ENCODE measurements at places on chromosomes 1 and 21.

DNA sequence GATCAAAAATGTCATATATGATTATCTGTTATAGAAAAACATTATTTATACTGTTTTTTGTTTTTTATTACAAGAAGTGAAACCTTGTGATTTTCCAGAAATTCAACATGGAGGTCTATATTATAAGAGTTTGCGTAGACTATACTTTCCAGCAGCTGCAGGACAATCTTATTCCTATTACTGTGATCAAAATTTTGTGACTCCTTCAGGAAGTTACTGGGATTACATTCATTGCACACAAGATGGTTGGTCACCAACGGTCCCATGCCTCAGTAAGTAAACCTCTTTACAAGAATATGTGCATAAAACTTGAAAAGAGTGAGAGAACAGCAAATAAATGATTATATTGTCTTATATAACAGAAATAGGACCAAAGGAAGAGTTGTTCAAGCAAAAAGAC lies 14.5 kb downstream of the CFHR4 start:
- no peak for DNase-seq

GRCh38 chr1:240198376-240198775 lies 106.7 kb downstream of the FMN2 start:
- DNase-seq = no peak

DNA sequence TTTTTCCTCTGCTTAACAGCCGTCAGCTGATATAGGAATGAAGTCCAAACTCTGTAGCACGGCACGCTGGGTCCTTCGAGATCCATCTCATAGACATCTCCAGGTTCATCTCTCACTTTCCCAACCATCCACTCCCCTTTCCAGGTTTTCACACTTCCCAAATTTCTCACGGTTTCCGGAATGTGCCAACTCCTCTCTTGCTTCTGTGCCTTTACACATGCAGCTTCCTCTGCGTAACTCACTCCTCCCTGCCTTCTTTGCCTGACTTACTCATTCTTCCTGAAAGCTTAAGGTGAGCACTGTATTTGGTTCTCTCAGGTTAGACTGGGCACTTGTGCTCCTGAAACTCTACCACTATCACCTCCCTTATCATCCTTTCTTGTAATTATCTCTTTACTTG lies 168.4 kb downstream of the PCNX2 start:
- no peak for DNase-seq

DNA sequence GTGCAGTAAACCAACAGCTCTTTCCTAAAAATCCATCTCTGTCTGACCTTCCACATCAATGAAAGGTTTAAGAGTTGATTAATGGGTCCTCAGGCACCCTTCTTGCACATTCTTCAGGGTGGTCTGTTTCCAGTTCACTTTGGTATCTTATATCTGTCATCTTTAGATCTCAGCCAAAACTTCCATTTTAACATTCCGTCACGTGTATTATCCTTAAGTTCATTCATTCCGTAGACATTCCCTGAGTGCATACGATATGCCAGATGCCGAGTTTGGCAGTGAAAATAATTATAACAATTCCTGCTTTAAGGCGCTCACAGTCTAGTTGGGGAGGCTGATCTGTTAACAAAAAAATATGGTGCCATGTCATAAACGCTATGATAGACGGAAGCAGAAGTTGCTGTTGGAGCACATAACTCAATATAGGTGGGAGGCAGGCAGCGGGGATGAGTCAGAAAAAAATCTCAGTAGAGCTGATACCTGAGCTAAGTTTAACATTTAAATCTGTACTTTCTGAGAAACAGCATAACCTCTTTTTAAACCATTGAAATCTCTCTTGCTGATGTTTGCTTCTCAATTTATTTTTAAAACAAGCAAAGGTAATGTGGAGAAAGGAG lies 59.6 kb upstream of the HOOK1 start:
- DNase-seq = no peak

- DNase-seq = no peak
These were observed 2.8 kb upstream of the MYOM3 start for GRCh38 chr1:24114753-24115152.

DNA sequence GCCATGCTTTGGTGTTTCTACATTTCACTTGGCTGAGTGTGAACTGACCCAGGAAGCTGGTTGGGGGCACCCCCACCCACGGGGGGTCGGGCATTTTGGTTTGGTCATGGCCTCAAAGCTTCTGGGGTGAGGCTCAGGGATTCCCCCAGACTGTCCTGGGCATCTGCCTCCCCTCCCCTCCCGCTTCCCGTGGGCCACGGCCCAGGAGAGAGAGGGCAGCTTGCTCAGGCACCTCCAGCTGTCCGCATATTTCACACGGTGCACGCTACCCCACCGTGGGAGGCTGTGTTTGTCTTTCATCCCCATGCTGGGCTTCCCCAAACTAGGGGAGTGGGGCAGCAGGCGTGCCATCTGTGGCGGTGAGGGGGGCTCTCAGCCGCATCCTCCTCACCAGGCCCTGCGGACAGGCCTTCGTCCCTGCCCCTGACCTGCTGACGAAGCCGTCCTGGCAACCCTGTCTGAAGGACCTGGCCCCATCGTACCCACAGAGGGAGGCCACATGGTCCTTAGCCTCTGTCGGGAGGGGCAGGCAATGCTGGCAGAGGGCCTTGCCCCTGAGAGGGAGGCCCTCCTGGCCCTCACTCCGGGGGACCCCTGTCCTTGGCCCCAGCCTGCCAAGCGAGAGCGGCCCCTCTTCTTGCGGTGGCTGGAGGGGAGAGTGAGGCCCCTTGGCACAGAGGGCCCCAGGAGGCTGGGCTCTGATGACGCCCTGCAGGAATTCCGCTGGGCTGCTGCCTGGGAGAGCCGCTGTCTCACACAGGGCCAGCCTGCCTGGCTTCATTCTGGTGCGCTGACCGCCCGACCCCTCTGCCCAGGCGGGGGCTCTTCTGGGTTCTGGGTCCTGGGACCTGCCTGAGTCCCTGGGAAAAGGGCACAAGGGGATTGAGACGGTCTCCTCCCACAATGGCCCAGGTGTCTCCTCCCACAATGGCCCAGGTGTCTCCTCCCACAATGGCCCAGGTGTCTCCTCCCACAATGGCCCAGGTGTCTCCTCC lies 22.1 kb downstream of the TP73 start:
- no peak for DNase-seq

DNA sequence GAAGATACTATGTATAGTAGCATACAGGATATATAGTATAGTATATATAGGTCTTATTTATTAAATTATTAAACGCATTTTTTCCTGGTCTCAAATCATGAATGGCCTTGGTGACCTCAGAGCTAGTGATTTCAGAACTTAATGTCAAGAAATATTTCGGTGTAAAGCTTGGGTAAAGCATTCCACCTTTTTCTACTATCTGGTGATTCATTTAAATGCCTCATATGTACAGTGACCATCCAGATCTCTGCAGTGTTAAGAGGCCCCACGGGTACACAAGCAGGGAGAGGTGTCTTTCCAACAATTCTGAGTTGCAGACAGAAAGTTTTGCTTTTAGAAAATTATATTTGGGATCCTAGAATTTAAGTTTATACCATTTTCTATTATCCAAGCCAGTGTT lies 626.5 kb downstream of the PTPRC start:
- no peak for DNase-seq

- DNase-seq = peak; percentile 7
These were observed 27.7 kb downstream of the STYXL2 start for GRCh38 chr1:167121375-167122120.

- DNase-seq = no peak
These were observed 35.8 kb downstream of the SLC2A1 start for GRCh38 chr1:42922687-42923366.

DNA sequence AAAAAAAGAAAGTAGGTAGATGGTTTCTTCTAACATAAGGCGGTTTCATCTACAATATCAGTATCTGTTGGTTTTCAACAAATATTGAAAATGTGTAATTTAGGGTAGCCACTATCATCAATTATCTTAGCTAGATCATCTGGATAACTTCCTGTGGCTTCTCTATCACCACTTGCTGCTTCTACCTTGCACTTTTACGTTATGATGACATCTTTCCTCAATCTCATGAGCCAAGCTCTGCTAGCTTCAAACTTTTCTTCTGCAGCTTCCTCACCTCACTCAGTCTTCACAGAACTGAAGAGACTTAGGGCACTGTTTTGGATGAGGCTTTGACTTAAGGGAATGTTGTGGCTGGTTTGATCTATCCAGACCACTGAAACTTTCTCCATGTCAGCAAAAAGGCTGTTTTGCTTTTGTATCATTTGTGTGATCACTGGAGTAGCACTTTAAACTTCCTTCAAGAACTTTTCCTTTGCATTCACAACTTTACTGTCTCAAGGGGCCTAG lies 144.9 kb upstream of the HP1BP3 start:
- no peak for DNase-seq

- DNase-seq = peak; percentile 81
These were observed 160.0 kb downstream of the NEGR1 start for GRCh38 chr1:72122099-72122880.

DNA sequence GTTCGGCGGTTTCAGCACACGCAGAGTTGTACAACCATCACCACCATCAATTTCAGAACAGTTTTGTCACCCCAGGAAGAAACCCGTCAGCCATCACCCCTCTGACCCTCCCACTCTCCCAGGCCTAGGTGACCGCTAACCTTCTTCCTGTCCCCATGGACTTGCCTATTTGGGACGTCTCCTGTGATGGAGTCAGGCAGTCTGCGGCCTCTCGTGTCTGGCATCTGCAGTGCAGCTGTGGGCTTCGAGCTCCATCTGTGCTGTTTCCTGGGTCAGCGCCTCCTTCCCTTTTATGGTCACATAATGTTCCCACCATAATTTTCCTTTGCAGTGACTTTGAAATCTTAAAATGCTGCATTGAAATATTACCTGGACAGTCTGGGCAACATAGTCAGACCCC lies 24.4 kb downstream of the SLC45A1 start:
- DNase-seq = no peak

DNA sequence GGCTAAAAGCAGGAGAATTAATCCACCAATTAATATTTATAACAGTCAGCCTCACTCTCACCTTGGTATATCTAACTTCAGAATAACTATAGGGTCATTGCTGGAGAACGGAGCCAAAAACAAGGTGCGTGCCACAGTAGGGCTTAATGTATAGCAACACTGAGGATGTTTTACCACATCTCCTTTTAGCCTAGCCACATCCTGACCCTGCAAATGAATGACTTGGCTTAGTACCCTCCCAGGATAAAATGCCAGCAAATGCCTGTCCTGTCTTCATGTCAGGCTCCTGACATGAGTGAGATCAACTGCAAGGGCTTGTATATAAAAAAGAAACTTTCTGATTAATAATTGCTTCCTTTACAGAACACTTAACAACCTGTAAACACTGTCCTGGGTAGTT lies 2.7 kb upstream of the CDC42BPA start:
- no peak for DNase-seq

DNA sequence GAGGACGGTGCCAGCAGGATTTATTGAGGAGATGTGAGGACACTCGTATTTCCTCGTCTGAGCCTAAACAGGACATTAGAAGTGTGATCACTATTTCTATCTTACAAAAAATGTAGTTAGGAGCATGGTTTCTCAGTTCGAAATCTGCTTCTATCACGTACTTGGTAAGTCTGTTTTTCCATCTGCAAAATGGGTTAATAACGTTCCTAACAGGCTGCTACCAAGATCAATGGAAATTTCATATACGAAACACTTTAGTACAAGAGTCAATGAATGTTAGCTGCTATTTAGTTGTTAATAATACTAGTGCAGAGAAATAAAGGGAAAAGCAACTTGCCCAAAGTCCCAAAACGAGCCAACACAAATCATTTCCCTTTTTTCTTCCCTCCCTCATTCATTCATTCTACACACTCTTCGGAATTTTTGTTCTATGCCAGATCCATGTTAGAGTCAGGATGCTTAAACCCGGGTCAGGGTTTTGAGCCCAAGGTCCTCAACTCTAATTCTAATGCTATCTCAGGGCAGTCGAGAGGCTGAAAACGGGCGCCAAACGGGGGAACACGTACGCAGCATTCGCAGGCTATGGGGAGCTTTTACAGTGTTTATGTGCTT lies 608 bp downstream of the SNRNP40 start:
- DNase-seq = no peak

- DNase-seq = peak; percentile 2
These were observed 68.7 kb upstream of the LRIF1 start for GRCh38 chr1:111032295-111032897.

- DNase-seq = no peak
These were observed 98.7 kb upstream of the PRMT6 start for GRCh38 chr1:106957795-106958194.

DNA sequence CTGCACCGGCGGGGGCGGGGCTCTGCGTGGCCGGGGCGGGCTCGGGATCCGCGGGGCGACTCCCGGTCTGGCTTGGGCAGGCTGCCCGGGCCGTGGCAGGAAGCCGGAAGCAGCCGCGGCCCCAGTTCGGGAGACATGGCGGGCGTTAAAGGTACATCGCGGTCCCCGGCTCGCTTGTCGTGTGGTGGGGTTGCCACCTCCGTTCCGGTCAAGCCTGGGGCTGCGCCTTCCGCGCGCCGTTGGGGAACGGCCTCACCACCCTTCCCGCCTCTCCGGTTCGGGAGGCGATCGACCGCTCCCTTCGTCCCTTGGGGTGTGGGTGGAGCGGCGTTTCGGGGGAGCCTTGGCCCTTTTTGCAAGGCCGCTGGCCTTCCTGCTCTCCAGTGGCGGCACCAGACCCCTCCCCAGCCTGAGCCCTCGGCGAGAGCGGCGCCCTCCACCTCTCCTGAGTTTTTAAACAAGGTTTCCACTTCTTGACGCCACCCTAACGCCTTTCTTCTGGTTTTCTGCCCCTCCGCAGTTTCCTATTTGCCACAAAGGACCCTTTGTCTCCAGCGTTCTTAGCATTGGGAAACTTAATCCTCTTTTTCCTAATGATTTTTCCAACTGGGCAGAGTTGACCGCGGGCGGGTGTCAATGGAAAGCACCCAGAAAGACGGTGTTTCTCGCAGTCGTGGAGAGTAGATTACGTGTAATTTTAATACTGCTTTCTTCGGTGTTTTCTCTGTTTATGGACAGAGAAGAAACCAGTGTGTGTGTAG lies at the start of the genes LEPR and LEPROT:
Gene LEPR (plus strand): TSS at position 79 of the 761 bp plus-strand sequence. CDS start 144,898 bp downstream, outside the sequence.
Gene LEPROT (plus strand): TSS at position 79 of the 761 bp plus-strand sequence. CDS start 57 bp downstream, at position 136.
- no peak for DNase-seq

DNA sequence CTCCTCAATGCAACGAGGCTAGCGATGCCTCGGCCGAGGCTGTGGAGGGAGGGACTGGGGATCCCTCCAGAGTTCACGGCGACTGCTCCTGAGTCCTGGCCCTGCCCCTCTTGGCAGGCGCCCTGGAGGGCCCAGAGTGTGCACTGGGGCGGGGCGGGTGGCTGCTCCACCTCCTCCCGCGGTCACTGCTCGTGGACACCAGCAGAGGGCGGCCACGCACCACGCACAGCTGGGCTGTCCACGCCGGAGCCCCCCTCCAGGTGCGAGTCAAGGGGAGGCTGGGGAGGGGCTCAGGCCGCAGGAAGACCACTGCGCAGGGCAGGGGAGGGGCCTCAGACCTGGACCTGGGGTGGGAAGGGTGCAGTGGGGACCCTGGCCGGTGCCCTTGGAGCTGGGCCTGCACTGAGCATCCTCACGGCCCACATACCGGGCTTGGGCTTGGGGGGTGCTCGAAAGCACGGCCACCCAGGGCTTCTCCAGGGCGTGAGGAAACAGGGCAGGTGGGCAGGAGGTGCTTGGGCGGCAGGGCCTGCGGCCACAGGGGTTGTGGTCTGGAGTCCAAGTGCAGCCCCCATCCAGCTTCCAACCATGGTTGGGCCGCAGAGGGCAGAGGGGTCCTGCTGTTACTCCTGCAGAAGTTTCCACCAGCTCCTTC lies 20.6 kb upstream of the TTC34 start:
- peak; percentile 34 for DNase-seq

Measured in muscle of arm (tissue), 14 donors.